HT-29 (cell line): ENCODE measurements at places on chromosomes 3 and 15.

- no peak for DNase-seq
Measured at GRCh38 chr3:11602886-11603527, 40.7 kb downstream of the VGLL4 start.

DNA sequence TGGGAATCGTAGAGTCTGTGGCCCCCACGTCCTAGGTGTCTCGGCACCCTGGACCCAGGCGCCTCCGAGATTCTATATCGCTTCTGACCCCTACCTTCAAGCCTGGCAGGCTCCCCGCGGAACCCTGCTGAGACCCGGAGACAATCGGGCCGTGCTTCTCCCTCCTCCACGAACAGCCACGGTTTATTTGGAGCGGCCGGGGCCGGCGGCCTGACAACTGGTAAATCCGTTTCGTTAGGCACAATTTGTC lies 1.4 kb downstream of the GATA2 start:
- no peak for DNase-seq

- no peak for DNase-seq
Measured at GRCh38 chr15:58329211-58329610, 102.6 kb upstream of the LIPC start.

- DNase-seq, result no peak
Measured at GRCh38 chr3:71348001-71348632, 235.4 kb downstream of the FOXP1 start.
